Jurkat, Clone E6-1 (cell line): ENCODE measurements at places on chromosomes 11 and 22.

GRCh38 chr11:58039589-58039988 lies 8.8 kb downstream of the OR6Q1 start:
- no peak for DNase-seq

DNA sequence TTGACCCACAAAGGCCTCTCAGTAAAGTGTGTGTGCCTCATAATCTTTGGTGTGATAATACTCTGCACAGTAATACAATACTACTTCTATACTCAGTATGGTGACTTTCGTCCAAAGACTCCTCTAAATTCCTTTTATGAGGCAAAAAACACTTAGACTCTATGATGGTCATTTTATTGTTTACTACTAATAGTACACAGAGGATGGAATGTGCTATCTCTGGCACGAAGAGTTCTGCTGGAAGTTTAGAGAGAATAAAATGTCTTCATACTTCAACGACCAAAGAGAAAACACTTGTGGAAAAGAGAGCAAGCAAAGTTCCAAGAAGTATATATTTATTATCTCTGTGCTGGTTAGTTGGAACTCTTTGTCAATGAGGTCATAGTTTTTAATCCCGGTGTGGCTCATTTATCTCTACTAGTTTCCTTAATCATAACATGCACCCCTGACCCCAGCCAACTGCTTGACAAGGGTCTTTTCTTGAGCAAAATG lies 7.5 kb upstream of the CSTF3 start:
- no peak for DNase-seq

DNA sequence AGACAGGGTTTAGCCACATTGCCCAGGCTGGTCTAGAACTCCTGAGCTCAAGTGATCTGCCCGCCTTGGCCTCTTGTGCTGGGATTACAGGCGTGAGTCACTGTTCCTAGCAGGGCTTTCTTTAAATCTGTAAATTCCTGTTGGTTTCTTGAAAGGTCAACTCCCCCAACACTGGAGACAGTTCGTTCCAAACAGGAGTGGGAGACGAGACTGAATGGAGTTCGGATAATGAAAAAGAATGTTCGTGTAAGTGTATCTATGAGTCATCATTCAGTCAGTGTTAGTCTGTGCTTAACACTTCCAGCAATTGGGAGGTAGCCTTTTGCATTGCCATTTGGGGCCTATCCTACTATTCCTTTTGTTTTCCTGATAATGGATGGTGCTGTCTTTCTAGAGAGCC lies 10.0 kb upstream of the BACE1-AS start:
- DNase-seq = no peak

- no peak for DNase-seq
These were observed 8.9 kb downstream of the MTMR2 start for GRCh38 chr11:95915051-95915450.

DNA sequence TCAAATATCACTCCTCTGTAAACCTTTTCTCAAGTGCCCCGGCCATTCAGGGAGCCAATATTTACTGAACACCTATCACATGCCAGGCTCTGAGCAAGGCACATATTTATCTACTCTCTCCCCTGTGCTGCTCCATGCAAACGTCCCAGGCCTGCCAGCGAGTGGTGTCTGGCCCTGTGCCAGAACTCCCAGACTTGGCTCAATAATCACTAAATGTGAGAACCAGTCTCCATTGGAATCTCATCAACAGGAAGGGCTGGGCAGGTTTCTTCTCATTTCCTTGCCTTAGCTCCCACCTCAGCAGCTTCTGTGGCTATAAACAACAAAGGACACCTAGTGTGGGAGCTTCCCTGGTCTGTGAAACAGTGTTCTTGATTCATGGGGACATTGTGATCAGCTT lies 21.7 kb downstream of the RASSF10 start:
- DNase-seq = no peak

- no peak for DNase-seq
These were observed 128.3 kb downstream of the OSBP2 start for GRCh38 chr22:30823015-30823370.
